Hepatocyte (in vitro differentiated cells): ENCODE measurements at places on chromosomes 2 and 18. TPM values are rescaled to one million over a fixed set of nuclear protein-coding genes. Genes with fewer than 3 reads are reported as not detected.

Gene SERPINB4
- total RNA-seq, result not detected in 2 replicates

GRCh38 chr2:105924932-105925331 is 180.2 kb downstream of the NCK2 start:
- no peaks in the 10 kb centered on the region for H3K4me1 ChIP-seq
- DNase-seq, result no peak
- H3K36me3 ChIP-seq, result no peaks in the 10 kb centered on the region
- no peaks in the 10 kb centered on the region for H3K27me3 ChIP-seq
- H3K4me3 ChIP-seq, result no peak overlapping the region

GRCh38 chr2:109475531-109476210 is 138.1 kb downstream of the SEPTIN10 start:
- H3K4me1 ChIP-seq, result peaks cover 8% of the 10 kb centered on the region
- no peak overlapping the region for H3K27ac ChIP-seq

Gene TRIM54
- total RNA-seq, result not detected in 2 replicates

GRCh38 chr2:47506024-47506423 is 103.1 kb downstream of the MSH2 start:
- H3K4me3 ChIP-seq, result no peak overlapping the region
- H3K27me3 ChIP-seq, result no peaks in the 10 kb centered on the region
- no peaks in the 10 kb centered on the region for H3K4me1 ChIP-seq
- H3K27ac ChIP-seq, result no peak overlapping the region

- no peaks in the 10 kb centered on the region for H3K27me3 ChIP-seq
- H3K36me3 ChIP-seq, result no peaks in the 10 kb centered on the region
- DNase-seq, result no peak
- no peak overlapping the region for H3K27ac ChIP-seq
- no peak overlapping the region for H3K4me3 ChIP-seq
These were observed 82.5 kb downstream of the CERS6 start for GRCh38 chr2:168538534-168538933.
